ENCODE measurements at places on chromosomes 11 and 22. TPM values are rescaled to one million over a fixed set of nuclear protein-coding genes. Genes with fewer than 3 reads are reported as not detected.

The KRTAP5-2 gene
- not detected for total RNA-seq

The LRRC56 gene
- total RNA-seq = 0.12 TPM

The HPX gene
- not detected for total RNA-seq

The TTC28 gene
- 22.1 TPM for total RNA-seq

The PANX3 gene
- total RNA-seq = not detected

The RNF141 gene
- total RNA-seq = 29.8 TPM

The VSIG10L2 gene
- total RNA-seq = not detected

The MPEG1 gene
- total RNA-seq = 10.0 TPM

DNA sequence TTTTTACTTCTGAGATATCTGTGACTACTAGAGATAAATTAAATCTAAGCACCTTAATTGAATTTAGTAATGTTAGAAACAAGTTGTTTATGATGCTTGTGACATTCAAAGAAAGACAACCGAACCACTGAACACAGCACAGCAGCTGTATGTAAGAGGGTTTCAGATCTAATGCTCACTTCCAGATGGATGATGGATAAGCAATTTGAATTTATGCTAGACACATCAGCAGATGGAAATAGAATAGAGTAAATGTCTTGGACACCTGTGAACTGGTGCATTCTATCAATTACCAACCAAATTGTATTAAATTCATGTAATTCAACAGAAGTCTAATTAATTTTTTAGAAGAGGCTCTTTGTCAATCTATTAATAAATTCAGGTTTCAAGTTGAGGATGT, 306.3 kb downstream of the CNTN5 start:
- no peak for DNase-seq

DNA sequence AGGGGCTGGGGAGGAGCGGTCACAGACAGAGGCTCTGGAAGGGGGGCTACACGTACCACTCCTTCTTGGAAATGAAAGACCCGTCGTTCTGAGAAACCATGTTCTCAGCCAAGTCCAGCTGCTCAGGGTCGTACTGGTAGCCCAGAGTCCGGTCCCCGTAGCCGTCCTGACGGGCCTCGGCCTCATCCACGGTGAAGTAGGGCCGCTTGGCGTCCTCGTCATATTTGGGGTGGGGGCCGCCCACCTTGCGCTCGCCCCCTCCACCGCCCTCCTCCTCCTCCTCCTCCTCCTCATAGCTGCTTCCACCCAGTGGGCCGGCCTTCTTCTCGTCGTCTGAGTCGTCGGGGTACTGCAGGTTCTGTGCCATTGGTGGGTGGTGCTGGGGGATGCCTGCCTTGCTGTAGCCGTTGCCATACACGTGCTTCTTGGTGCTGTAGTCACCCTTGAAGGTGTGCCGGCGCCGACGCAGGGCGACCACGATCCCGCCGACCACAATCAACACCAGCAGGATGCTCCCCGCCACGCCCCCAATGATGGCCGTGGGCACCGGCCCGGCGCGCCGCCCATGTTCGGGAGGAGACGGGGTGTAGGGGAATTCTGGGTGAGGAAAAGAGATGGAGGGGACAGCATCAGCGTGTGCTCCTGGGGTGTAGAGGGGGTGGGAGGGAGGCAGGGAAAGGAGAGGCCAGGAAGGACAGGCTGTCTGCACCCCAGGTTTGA, 64.1 kb downstream of the NECTIN1 start:
- DNase-seq = no peak

GRCh38 chr11:8928981-8929615, 3.6 kb downstream of the C11orf16 start:
- DNase-seq = no peak

- DNase-seq = no peak
Observed at GRCh38 chr22:45013138-45013537, 3.3 kb upstream of the PHF21B start.

DNA sequence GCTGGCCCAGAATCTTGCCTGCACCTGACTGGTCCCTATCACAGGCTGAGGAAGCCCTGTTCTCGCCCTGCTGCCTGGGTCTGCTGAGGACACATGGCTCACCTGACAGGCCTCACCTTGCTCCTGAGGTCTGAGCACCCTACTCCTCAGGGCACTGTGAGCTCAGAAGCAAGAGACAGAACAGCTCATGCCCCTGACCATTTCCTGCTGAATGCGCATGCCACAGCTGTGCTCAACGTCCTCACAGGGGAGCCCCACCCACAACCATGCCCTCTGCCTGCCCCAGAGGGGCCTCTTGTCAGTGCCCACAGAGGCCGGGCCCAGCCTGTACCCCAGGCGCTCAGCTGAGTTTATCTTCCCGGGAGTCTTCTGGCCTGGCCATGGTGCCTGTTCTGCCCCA, 2.8 kb upstream of the TSPO start:
- no peak for DNase-seq

DNA sequence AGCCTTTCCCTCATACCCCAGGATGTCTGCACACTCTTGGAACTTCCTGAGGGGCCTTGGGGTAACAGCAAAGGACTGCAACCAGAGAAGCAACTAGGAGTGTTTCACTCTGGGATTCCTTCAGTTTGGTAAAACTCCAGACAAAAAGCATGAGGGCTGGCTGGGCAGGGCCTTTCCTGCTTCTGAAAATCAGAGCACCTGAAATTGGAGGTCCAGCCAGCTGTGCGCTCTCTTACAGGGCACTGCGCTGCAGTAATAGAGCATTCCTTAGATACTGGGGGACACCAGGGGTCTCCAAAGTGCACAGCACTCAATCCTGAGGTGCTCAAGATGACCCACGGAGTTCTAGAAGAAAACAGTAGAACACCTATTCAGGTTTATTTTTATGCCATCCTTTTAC, 49.7 kb downstream of the PLEKHA7 start:
- DNase-seq = no peak

DNA sequence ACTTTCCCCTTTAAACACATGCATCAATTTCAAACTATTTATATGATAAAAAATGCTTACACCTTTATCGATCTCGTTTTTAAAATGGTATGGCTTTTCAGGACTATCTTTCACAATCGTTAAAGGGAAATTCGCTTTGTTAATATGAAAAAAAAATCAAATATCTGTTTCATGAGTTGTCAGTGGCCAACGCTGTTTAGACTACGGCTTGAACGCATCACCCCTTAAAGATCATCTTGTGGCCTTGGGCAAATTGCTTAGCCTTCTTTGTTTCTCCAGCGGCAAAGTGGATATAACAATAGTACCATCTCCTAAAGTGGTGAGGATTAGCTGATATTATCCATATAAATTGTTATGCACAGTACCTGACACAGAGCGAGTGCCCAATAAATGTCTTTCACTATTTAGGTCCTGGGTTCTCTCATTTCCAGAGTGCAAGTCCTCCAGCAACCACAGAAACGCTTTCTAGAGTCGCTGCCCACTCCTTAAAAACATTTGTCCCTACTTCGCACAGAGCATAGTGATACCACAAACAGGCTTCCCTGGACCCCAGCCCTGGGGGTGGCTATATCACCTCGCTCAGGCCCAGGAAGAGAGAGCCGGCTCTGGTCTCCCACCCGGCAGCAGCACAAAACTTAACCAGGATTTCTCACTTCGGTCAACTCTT, 904 bp downstream of the SLC35F2 start:
- peak; percentile 59 for DNase-seq

GRCh38 chr11:45879803-45880686, 5.4 kb upstream of the MAPK8IP1 start:
- no peak for DNase-seq

DNA sequence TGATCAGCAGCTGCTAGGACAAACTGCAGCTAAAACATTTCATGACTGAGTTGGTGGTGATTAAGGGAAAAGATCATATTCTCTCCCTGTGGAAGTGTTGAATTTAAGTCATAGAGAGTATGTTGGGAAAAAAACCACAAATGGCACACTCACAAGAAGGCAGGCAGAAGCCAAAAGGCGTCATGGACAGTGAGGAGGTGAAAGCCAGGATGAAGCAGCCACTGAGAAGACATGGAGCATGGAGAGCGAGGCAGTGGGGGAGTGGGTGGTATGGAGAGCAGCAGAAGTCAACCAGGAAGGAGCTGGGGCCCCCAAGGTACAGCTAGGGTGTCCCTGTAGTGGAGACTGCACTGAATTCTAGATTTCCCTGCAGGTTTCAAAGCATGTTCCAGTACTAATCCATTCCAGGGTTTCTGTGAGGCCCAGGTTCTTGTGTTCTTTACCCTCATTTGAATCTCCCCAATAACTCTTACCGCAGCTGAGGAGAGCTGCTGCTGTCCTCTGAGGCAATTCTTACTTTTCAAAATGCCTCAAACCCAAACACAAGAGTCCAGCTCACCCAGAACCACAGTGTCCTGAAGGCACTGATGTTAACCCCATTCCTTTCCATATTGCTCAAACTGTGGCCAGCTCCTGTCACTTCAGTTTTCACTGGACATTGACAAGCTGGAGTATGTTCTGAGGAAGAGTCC, 191.8 kb upstream of the E2F8 start:
- no peak for DNase-seq

- peak; percentile 47 for DNase-seq
Observed at GRCh38 chr11:134856056-134856971, 444.3 kb upstream of the B3GAT1 start.

DNA sequence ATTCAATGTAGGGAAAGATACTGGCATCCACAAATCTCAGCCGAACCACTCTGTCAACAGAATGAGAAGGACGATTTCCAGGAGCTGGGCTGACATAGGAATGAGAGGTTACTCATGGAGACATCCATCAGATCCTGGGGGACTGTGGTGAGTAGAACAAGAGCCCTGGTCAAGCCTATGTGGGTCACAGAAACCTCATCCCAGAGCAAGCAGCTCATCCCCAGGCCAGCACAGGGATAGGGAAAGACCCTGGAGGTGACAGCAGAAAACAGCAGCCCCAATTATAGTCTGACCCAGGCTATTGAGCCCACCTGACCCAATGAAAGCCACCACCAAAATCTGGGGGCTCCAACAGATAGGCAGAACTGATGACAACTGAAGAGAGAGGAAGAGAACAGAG, 128.0 kb upstream of the SERPIND1 start:
- DNase-seq = no peak

GRCh38 chr22:43396934-43397457, 14.8 kb upstream of the MPPED1 start:
- DNase-seq = no peak

DNA sequence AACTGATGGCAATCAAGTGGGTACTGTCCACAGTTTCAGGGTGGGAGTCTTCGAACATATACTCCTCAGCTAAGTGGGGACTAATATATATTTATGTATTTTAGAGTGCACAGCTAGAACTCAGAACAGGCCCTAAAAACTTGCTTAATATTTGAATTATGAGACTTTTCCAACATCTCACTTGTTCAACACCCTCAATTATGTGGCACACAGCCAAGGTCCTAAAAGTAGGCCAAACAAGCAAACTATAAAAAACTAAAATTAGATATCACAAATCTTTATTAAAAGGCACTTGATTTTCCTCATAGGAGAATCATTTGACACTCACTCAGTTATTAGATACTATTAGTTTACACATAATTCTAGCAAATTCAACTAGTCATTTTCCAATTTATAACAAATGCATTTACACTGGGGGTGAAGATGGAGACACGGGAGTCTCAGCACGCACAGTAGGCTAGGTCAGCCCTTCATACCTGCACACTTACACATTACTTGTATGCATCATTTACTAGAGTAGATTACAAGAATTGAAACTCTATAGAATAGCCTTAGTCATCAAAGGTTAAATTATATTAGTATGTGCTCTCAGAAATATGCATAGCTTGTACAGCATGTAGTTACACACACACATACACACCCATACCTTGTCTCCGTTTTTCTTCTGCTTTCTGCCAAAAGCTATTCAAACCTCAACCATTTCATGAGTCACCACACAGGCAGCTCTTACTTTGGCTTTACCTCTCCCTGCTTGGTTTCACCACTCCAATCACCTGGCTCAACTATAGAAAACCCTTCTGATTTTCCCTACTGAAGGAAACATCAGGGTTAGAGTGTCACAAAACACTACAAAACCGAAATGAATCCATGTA, 171.5 kb downstream of the SBF2 start:
- DNase-seq = no peak

DNA sequence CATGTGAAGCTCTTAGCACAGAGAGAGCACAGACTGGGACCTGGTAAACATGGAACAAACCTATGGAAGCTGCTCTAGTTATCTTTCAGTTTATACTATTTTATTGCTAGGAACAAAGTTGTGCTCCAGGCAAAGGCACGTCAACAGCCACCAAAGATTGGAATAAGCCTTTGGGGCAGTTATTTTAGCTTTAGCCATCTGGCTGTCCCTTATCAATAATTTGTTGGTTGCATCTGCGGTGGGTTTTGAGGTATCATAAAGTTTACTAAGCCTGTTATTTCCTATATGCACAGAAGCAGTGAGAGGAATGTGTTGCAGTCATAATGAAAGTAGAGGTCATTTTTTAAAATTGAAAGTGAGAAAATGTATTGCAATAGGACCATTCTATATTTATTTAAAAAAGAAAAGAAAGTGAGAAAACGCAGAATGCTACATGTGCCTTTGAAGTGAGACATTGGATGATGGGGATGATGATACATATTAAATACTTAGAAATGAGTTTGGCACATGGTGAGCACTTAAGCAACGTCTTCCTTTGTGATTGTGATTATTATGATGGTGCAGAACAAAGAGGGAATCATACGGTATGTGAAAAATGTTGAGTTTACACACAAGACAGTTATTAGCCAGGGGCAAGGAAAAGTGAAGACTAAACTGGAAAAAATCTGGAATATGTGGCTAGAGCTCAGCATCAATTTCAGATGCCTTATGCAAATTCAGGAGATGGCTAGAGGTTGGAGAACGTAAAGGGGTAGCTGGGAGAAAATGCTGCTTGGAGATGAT, 58.3 kb downstream of the PRR5L start:
- no peak for DNase-seq

DNA sequence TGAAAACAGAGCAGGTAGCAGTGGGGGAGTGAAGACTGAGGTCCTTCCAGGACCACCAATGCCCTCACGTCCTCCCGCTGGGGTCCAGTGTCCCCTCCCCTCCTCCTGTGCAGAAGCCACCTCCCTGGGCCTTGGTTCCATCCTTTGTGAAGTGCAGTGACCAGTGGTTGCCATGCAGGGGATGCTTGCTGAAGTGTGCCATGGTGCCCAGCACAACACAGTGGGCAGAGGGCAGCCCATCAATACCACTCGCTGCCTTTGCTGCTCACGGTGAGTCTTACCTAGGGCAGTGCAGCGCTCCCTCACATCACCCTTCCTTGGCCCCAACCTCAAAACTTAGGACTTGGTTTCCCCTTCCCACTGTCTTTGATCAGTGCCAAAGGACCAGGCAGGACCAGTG, 12.9 kb downstream of the MYEOV start:
- DNase-seq = no peak

DNA sequence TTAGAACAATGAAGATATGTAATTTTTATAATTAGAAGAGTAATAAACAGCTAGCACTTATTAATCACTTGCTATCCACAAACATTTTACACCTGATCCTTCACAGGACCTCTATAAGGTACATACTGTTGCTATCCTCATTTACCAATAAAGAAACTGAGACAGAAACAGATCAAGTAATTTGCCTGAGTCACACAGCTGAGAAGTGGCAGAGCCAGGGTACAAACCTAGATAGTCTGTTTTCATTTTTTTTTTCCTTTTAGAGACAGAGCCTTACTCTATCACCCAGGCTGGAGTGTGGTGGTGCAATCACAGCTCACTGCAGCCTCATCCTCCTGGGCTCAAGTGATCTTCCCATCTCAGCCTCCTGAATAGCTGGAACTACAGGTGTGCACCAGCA, 71.8 kb upstream of the PTH start:
- no peak for DNase-seq

- peak; percentile 21 for DNase-seq
Observed at GRCh38 chr22:47236161-47236560, 473.7 kb downstream of the TBC1D22A start.
